ENCODE measurements at places on chromosomes 2 and 18.

DNA sequence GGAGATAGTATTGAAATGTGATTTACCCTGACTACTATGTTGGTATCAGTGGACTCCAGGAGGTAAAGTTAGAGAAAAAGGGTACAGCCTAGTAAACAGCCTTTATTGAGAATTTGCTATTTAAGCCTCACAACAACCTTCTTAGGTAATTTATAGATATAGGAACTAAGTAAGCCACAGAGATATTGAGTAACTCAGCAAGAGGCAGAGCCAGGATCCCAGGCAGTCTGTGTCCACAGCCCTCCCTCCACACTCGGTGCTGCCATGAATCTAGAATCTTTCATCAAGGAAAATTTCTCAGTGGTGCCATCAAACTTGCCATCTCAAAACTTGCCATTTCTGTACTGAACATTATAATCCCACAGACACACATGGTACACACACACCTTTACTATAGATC lies 170.9 kb downstream of the CAPN13 start:
- no peak for DNase-seq

DNA sequence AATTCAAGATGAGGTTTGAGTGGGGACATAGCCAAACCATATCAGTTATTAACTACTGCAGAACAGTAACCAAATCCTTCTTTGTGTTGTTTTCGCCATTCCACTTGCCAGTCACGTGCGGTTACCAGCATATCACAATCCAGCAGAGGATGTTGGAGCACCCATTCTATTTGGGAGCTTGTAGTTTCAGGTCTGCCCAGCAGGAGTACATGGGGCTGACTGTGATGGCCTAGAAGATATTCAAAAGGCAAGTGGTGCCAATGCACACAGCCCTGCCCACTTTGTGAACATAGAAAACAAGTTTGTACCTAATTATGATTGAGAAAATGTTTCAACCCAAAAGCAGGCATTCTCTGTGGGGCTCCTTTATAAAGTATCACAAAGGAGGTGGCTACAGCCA lies 57.0 kb downstream of the ZNF519 start:
- no peak for DNase-seq

DNA sequence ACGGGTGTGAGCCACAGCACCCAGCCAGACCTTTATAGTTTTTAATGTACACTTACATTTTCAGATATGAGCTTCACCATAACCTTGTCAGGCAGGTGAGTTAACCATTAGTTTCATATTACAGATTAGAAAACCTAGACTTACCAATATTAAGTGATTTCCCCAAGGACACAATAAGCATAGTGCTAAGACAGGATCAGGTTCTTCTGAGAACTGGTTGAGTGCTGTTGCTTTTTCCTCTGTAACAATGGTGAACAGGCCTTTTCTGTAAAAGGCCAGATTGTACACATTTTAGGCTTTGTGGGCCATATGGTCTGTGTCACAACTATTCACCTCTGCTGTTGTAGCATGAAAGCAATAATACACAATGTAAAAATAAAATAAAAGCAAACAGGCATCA lies 332.0 kb downstream of the PIK3C3 start:
- no peak for DNase-seq

- no peak for DNase-seq
Measured at GRCh38 chr18:3869848-3870247, 419.9 kb downstream of the TGIF1 start.

DNA sequence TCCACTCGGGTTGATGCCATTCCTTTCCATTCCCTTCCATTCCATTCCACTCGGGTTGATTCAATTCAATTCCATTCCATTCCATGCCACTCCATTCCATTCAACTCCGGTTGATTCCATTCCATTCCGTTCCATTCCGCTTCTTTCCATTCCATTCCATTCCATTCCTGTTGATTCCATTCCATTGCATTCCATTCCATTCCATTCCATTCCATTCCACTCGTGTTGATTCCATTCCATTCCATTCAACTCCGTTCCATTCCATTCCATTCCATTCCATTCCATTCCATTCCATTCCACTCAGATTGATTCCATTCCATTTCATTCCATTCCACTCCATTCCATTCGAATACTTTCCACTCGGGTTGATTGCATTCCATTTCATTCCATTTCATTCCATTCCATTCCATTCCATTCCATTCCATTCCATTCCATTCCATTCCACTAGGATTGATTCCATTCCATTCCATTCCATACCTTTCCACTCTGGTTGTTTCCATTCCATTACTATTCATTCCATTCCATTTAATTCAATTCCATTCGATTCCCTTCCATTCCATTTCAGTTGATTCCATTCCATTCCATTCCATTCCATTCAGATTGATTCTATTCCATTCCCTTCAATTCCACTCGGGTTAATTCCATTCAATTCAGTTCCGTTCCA lies 1141.8 kb downstream of the RPIA start:
- no peak for DNase-seq

- no peak for DNase-seq
Measured at GRCh38 chr18:74310411-74310810, 5.2 kb upstream of the C18orf63 start.

DNA sequence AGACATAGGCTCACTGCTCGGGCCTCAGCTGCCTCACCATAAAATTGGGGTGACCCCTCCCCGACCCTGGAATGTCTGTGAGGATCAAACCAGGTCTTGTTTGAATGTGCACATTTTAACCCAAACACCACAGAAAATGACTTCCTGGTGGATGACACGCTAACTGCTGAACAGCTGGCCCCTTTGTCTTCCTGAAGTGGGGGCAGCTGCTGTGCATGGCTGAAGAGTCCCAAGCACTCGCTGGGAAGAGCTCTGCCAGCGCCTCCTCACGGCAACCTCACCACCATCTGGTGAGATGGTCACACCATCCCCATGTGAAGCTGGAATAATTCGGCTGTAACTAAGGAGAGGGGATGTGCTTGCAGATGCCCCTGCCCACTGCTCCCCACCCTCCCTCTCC lies 34.0 kb downstream of the AQP12A start:
- no peak for DNase-seq

- DNase-seq = no peak
Measured at GRCh38 chr2:241755166-241755565, 20.7 kb downstream of the D2HGDH start.

GRCh38 chr18:55739488-55739887 lies 151.5 kb upstream of the TCF4 start:
- no peak for DNase-seq

GRCh38 chr2:3954261-3954660 lies 250.9 kb downstream of the DCDC2C start:
- no peak for DNase-seq

DNA sequence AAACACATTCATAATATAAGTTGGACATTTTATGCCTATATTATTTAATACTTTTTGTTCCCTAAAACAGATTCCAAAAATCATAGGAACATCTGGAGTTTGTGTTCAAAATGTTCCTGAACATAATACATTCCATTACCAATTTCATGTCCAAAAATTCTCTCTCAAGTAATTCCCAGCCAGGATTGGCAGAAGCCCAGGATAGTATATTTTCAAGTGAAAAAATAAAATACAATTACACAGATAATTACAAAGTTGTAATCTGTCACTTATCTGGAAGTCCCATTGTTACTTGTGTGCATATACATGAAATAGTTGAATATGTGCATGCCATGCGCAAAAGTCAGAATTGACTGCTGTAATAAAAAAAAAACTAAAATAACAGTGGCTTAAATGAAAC lies 5.2 kb upstream of the SCN7A start:
- DNase-seq = no peak

GRCh38 chr2:151630372-151630771 lies 103.9 kb downstream of the NEB start:
- DNase-seq = no peak

DNA sequence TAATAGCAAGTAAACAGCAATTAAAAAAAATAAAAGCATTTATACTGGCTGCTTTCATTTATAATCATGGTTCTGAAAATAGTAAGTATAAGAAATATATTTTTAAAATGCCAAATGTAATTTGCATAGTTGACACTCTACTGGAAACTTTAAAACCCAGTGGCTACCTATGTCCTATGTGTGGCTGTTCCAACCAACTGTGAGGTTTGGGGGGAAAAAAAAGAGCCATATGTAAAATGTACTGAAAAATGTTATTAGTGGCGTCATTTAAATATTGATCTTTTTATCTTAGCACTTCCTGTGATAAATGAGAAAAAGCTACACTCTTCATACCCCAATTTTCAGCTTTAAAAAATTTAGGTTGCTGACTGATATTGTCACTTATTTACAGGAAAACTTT lies 270.7 kb downstream of the TCF4 start:
- no peak for DNase-seq

- DNase-seq = no peak
Measured at GRCh38 chr2:8003462-8004075, 678.3 kb upstream of the ID2 start.

DNA sequence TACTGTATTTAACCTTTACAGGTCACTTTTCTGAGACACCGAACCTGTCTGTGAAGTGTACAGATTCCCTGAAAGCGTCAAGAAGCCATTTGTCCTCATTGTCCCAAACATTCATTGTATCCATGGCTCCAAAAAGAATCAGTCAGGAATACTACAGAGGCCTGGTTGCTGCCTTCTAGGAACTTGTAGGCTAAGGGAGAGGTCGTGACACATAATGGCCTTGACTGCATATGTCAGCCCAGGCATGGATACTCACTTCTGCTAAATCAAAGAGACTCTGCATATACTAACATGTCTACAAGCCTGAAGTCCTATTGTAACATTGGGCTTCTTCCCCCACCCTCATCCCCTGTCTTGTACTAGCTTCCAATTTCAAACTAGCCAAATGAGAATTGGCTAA lies 40.2 kb downstream of the ONECUT2 start:
- no peak for DNase-seq

- no peak for DNase-seq
Measured at GRCh38 chr2:218986148-218986761, 1.3 kb upstream of the FEV start.

- DNase-seq = no peak
Measured at GRCh38 chr2:161873707-161874106, 200.3 kb downstream of the DPP4 start.

DNA sequence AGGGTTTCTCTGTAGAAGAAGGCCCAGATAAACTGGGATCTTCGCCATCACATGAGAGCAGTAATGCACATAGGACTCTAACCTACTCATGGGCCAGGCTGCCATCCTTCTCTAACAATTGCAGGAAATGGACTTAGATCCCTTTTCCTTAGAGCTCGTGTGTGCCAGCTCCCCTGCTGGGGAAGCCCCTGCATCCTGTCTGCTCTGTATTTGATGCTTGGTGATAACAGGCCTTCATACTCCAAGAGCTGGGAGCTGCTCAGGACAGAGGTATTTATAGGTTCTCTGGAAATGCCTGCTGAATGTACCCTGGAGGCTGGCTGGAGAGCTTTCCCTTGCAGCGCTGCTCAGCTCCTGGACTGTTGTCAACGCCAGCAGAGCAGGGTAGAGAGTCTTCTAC lies 249.6 kb downstream of the MTX2 start:
- DNase-seq = no peak

DNA sequence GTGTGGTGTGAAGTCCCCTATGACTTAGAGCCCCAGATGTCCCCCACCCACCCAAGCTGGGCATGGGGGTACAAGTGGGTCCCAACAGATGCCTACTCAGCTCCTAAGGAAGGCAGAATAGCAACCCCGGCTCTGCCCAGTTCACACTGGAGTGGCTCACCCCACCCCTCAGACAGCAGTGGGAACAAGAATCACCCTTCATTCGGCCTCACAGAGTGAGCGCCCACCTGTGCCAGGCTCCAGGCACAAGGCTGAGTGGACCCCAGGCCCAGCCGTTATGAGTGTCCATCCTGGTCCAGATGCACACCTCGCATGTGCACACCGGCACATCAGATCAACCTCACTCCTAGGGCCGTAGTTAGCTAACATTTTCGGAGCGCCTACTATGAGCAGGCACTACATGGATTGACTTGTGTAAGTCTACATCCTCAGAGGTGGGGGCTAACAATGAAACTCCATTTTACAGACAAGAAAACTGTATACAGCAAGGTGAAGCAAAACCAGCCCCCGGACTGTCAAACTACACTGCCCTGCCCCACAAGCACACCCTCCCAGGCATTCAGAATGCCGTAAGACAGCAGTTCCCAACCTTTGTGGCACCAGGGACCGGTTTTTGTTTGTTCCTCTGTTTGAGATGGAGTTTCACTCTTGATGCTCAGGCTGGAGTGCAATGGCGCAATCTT lies 2.8 kb upstream of the ASTL start:
- DNase-seq = no peak

GRCh38 chr2:117127680-117128079 lies 686.8 kb upstream of the DDX18 start:
- no peak for DNase-seq

DNA sequence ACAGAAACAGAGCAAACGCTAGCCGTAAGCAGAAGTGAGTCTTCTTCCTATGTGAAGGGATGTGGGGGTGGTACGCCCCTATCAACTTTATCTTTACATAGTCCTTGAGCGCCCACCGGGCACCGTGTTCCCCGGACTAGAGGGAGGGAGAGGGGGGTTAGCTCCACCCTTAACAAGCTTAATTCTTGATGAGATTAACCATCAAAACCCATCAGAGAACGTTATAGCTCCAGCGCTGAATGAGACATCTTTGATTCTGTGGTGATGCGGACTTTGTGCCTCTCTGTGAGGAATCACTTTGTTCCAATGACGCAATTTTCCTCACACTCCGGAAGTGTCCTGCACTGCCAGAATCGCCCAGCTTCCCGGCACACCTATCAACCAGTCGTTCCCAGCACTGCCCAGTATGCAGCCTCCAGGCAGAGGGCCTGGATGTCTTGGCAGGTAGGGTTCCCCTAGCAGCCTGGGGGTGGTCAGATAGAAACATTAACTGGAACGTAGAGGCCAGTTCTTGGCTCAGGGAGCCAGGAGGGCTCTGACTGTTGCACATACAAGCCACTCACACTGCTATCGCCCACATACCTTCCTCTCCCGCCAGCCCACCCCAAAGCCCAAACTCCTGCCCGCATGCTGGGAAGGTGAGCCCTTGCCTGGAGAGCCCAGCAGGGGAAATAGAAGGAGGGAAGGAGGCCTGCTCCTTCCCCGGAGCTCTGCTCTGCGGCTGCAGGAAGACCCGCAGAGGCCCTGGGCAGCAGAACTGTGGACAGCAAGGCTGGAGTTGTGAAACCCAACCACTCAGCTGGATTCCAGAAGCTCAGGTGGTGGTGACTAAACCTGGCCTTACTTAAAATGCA lies 1.9 kb upstream of the ODC1 start:
- DNase-seq = no peak

GRCh38 chr2:119230219-119231185 lies 6.9 kb downstream of the STEAP3 start:
- DNase-seq = no peak
